ENCODE measurements at places on chromosomes 7 and 10. TPM values are rescaled to one million over a fixed set of nuclear protein-coding genes. Genes with fewer than 3 reads are reported as not detected.

Gene CALHM3
- not detected for total RNA-seq

Gene ACSM6
- not detected for total RNA-seq

Gene ANK3
- total RNA-seq: 74.1 TPM

Gene CC2D2B
- total RNA-seq: 1.2 TPM

DNA sequence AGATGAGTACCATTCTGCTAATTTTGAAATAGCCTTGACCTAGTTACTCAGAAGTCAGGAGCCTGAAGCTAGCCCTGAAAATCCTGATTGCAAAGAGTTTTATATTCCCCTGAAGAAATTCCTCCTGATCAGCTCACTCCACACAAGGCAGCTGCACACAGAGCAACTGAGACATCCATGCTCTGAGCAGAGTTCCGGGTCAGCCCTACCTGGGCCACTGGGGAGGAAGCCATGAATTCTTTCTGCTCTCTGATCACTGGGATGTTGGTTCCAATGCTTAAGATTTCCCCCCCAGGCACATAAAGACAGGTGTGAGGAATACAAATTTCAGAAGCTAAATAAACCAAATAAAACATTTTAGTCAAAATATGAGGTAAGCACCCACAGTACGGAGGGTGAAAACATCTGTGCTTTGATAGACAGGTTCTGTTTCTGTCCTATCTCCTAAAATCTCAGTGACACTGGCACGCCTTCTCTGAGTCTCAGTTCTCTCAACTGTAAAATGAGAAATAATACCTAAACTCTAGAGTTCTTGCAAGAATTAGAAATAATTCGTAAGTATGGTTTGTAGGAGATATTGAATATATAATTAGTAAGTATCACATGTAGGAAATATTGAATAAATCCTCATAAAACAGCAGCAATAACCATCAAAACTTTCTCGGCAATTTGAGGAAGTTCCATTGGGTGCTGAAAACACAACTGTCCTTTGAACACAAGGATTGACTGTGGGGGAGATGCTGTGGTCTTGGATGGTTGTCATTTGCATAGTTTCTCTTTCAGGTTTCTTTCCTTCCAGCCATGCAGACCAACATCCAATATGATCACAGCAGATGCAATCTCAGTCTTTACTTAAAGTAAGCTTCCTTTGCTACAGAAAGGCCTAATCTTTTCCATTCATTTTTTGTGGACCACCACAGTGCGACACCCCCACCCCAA lies 133.0 kb upstream of the TNS3 start:
- DNase-seq: no peak

DNA sequence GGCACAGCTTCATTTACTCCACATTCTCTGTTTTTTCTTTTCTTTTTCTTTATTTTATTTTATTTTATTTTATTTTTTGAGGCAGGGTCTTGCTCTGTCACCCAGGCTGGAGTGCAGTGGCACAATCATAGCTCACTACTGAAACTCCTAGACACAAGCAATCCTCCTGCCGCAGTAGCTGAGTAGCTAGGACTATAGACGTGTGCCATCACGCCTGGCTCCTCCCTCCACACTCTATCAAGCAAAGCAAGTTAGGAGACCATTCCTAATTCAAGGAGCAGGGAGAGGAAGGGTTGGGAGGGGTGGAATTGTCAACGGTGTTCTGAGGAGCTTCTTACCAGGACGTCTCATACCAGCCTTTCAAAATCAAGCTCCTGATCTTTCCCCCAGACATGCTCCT lies 52.4 kb downstream of the OAT start:
- DNase-seq: no peak

DNA sequence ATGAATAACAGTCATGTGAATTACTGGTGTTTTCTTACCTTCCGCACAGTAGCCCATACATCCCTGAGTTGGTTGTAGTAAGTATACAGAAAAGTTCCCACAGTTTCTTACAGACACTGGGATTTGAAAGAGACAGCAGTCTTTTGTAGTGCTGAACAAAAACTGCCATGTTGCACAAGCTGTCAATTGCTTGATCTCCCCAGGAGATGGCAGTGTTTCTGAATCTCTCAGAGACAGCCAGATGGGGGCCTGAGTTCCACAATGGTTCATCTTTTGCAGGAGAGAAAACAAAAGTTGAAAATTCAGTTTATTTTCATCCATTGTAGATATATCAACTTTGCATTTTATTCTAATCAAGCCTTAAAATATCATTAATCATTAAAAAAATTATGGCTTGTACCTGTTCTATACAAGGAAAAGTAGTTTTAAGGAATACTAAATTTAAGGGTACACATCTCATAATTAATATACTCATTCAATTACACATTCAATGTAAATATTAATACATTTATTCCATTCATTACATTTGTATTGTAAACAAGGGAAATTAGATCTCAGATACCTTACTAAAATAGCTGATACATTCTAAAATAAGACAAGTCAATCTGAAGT lies 14.5 kb downstream of the VWDE start:
- no peak for DNase-seq

DNA sequence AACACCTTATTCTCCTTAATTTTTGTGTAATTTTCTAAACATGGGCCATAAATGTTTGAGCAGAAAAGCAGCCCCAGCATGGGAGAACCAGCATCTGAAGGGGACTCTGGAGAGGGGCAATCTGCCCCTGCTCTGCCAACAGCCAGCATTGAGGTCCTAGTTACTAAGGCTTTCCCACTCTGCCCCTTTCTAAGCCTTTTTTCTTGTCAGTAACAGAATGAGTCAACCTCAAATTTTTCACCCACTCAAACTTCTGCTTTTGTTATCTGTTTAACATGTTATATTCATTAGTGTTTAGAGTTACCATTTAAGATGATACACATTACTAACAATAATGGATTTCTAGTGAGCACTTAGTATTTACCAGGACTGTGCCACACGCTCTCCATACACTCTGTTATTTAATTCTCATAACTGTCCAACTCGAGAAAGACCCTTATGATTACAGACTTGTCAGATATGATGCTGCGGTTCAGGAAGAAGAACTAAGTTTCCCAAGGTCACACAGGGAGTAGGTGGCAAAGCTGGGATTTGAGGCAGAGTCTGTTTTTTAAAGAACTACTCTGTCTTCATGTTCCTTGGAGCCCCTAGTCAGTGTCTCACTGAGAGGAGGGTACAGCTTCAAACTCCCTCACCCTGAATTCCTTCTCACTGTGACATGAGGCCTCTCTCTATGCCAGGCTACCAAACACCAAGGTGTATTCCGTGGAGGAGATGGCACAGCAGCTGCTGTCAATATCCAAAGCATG lies 19.9 kb upstream of the GPAM start:
- no peak for DNase-seq

GRCh38 chr10:10676972-10677371 lies 340.7 kb upstream of the CELF2 start:
- DNase-seq: no peak

GRCh38 chr10:108052981-108053380 lies 888.5 kb upstream of the SORCS1 start:
- no peak for DNase-seq

Data from ovary (tissue), 10 donors.